RPMI7951 (cell line): ENCODE measurements at places on chromosomes 2 and 18. TPM values are rescaled to one million over a fixed set of nuclear protein-coding genes. Genes with fewer than 3 reads are reported as not detected.

DNA sequence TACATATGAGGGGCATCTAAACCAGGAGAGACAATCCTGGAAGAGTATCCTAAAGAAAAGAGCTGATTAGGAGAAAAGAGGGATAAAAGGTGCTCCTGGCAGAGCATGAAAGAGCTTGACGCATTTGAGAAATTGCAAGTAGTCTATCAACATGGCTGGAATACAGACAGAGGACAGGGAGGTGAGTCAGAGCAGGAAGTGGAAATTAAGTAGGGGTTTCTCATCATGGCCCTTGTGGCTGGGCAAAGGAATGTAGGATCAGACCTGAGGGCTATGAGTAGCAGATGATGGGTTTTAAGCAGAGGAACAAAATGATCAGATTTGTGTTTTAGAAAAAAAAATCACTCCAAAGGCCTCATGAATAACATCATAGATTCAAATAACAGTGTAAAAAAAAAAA lies 49.2 kb upstream of the UGP2 start:
- DNase-seq = peak; percentile 96

SLC14A1 gene
- 28.6 and 43.4 TPM in 2 replicates for total RNA-seq

GDF7 gene
- total RNA-seq = not detected in 2 replicates

GAREM2 gene
- 0.88 and 1.8 TPM in 2 replicates for total RNA-seq

GRCh38 chr2:11245322-11245721 lies 90.1 kb downstream of the SLC66A3 start:
- no peak for DNase-seq

GRCh38 chr2:118123561-118124232 lies 35.4 kb downstream of the INSIG2 start:
- DNase-seq = peak; percentile 82

DNA sequence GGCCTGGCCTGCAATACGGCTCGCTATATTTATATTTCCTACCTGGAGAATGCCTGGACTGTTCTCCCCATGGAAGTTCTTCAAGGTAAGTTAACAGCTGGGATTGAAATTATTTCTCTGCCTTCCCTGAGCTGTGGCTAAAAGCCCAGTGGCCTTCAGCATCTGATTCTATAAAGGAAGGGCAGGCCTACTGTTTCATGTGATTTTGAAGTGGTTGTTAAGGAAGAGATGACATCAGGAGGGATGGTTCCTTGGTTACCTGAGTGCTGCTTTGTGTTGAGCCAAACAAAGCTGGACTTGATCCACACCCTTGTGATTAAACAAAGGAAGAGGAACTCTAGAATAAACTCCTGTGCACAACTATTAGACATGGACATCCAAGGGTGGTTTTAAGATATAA lies 61.6 kb downstream of the MFSD6 start:
- peak; percentile 76 for DNase-seq

DNA sequence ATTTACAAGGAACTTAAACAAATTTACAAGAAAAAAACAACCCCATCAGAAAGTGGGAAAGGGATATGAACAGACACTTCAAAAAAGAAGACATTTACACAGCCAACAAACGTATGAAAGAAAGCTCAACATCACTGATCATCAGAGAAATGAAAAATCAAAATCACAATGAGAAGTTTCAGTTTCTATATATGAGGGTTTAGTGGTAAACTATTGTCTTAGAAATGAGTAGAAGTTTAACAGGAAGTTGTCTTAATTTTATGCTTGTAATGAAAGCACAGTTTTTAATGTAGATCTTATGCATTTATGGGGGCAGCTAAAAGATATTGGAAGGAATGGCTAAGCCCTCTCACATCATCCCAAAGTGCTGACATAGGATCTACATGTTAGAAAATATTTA lies 325.4 kb downstream of the ERBB4 start:
- DNase-seq = no peak

DNA sequence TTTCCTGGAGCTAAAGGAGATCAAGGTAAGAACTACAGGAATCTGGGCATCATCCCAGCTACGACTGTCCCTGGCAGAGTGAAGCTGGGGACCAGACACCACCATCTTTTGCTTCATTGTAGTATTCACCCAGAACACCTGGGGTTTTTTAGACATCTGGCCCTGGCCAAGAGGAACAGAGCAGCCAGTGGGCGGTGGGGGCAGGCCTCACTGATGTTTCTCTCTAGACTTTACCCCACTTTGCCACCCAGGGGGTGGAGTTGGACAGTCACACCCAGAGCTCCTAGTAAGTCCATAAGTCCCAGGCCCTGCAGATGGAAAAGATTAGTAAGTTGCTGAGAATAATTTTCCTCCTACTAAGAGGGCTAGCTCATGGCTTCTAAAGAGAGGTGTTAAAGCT lies 39.6 kb downstream of the MARCO start:
- no peak for DNase-seq

- DNase-seq = no peak
Measured at GRCh38 chr2:75389271-75389670, 171.5 kb downstream of the EVA1A start.
